Activated naive CD4-positive, alpha-beta T cell (primary cell): ENCODE measurements at places on chromosomes 12 and 14.
A peak's percentile ranks its signal among the peaks of the same experiment; 100 is the strongest.

DNA sequence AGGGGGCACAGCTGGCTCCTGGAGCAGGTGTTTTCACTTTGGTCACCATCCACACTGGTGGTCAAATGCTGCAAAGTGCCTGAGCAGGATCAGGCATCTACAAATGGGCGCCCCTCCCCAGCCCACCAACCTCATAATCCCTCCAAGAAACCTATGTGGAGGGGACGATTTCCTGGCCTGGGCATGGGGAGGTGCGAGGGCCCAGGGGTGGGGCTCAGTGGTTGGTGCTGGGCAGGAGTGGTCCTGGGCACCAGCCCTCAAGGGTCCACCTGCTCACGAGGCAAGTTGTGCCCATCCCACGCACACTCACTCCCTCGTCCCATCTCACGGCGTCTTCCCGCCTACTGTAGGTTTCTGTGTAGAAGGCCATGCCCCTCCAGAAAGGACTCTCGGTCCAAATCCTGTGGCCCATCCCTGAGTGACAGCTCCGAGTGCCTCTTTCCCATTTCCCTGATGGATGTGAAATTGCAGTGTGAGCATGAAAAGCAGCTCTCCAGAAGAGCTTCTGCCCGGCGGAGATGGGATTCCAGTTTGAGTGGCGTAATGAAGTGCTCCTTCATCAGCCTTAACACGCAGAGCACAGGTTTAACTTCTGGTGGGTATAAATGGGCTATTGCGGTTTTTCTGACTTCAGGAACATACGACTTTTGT lies 36.9 kb downstream of the SLC15A4 start:
- DNase-seq: no peak

GRCh38 chr12:43551279-43551970 lies 578 bp downstream of the ADAMTS20 start:
- no peak for DNase-seq

DNA sequence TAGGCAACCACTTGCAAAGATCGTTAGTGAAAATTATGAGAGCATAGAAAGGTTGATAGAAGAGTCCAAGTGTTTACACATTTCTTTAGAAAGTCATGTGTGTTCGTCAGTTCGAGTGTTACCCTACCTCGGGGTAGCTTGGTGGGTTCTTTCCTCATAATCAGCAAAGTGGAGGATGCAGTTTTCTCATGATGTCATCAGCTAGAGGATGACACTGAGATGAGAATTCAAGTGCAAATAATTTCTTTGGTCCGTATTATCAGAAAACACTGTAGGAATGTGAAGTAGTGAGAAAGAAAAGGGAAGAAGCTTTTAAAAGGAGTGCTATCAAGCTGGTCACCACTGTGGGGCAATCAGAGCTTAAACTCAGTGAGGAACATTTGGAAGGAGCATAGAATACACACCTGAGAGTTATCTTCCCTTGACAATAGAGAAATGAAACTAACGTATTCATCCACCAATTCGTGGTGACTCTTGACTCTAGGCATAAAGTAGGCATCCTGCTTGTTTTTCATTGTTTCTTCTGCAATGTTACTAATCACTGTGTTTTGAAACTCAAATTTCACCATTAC lies 1340.9 kb upstream of the TMEM132C start:
- DNase-seq: no peak

GRCh38 chr12:112894128-112894527 lies 12.6 kb upstream of the OAS1 start:
- no peak for DNase-seq

GRCh38 chr14:54772451-54772881 lies 130.2 kb downstream of the GCH1 start:
- DNase-seq: no peak

DNA sequence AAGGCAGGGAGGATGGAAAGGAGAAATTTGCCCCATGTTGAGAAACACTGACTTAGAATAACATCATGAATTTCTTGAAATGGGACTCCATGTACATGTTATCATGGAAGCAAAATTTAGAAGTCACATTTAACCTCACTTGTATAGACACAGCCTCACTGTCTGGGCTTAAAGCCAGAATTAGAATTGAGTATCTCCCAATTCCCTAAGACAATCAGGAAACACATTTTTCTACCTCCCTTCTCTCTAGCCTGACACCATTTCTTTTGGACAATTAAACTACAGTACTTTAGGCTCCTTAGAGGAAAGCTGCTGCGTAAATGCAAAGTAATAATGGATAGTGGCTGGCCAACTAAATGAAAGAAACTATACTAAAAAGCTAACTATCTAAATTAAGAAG lies 795.5 kb downstream of the C12orf50 start:
- DNase-seq: no peak

- peak; percentile 29 for DNase-seq
These were observed 20.4 kb downstream of the NINJ2 start for GRCh38 chr12:642633-643474.

- no peak for DNase-seq
These were observed 44.3 kb downstream of the NCOR2 start for GRCh38 chr12:124523071-124523470.

GRCh38 chr12:34373926-34374325 lies 351.6 kb downstream of the ALG10 start:
- no peak for DNase-seq

DNA sequence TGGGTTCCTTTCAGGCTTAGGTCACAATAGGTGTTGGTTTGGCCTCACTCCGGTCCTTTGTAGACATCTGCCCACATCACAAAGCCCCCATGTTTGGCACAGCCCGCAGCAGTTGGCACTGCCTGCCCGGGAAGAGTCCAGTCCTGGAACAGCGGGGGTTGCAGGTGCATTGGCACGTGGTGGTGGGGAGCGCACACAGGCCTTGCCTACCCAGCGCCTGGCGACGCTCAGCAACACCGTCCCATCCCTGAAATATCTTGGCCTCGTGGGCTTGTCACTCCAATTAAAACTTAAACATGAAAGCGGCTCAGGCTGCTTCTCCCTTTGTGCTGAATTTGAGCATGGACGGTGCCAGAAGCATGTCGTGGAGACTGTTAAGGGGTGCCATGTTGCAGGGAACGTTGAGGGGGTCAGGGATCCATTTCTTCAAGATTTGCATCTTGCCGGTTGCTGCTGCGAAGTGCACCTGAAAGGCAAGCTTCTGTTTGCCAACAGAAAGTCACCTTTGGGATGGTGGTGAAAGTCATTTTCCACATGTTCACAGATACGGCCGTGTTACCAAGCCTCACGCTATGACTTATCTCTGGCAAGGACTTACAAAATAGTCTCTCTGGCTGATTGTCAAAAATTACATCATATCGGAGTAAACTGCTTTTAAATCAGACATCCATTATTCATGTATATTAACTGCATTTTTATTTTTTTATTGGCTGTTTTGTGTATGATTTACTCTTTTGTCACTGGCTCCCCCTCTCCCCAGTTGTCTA lies 91.5 kb downstream of the FBXW8 start:
- DNase-seq: no peak

DNA sequence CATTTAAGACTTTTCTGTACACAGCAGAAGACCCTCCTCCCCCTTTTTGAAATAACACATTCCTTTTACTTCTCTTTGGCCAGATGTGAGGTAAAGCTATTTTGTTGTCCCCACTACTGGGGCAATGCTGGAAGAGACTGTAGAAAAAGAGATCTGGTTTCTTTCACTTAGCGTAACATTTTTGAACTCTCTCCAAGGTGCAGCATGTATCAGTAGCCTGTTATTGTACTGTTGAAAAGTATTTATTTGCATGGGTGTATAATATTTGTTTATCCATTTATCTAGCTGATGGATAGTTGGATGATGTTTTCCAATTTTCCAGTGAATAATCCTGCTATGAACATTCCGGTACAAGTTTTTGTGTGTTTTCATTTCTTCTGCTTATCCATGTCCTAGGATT lies 335.2 kb downstream of the SOX5 start:
- no peak for DNase-seq

DNA sequence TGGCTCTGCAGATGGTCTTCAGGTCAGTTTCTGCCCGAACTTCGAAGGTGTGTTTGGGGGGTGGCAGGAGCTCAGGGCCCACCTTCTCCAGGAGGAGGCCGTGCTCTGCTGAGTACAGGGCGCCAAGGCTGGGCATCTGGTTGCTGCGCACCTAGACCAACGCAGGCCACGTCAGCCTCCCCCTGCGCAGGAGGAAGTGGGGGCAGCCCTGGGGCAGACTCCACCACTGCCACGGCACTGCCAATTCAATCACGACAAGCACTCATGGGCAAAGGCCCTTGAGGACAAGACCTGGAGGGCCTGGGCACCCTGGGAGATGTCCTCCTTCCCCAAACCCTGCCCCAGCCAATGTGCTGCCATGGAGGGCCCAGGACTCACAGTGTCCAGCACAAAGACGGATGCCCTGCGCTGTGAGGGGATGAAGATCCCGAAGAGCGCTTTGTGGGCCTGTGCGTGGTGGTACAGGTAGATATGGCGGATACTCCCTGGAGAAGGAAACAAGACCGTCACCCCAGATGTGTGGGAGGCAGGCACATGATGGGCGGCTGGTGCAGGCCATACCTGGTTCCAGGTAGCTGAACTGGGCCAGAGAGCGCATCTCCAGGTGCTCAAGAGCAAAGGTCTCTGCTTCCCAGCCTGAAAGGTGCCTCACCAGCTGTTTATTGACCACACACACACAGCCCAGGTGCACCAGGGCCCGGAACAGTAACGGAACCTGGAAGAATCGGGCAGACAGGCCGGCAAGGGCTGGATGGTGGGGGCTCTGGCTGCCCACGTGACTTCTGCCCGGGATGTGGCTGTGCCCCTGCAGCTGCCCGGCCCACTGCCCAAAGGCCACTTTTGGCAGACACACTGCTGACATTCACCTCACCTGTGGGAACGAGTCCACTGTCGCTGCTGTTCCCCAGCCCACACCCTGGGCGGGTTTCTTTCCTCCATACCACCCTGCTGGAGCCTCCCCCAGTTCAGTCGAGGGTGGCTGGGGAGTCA lies 24.6 kb downstream of the P2RX2 start:
- DNase-seq: no peak

DNA sequence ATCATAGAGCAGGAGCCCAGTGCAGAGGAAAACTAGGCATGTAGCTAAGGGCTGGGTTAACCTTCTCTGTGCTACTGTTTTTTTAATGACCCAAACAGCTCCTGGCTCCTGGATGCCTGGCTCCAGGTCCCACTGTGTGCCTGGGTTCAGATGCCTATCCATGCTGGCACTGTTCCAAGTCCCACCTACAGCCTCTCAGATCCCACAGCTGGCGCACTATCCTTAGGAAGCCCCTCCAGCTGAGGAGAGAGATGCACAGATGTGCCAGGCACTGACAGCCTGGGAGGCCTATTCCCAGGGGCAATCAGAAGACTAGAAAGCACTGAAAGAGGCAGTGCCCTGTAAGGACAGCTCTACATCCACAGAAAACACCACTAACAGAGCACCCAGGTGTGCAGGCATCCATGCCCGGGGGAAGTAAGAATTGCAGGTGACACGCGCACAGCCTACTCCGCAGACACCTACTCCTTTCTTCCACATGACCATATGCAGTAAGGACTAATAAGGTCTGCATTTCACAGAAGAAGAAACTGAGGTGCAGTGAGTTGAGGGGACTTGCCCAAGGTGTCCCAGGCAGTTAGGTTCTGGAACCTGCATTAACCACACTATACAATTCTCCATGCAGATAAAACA lies 51.2 kb downstream of the PITPNM2 start:
- DNase-seq: no peak

DNA sequence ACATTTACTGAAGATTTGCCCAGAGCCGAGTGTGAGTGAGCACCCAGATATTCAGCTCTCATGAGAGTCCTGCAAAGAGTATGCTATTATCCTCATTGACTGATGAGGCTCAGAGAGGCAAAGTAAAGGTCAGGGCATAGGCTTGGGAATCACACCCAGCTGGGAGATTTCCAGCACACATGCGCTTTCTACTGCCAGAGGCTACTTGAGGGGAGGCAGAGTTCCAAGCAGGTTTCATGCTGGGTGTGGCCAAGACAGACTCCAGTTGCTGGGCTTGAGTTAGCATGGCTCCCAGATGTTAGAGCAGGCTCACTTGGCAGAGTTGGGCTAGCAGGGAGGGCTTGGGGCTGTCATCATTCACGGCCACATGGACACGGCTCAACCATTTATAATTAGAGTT lies 14.4 kb upstream of the FAM181A start:
- DNase-seq: no peak

DNA sequence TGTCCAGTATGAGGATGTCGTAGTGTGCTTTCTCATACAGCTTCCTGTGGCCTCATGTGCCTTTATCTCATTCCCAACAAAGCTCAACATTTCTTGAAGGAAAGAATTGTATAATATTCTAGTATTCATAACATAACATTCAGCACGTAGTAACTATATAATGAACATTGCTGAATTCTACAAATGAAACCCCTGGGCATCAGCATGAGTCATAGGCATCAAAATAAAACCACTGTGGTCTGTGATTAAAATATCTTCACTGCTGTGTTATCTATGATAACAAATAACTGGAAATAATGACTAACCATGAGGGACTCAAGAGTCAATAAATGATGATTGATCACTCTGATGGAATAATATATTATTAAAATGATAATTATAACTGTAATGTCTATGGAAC lies 255.2 kb downstream of the EMP1 start:
- DNase-seq: no peak

DNA sequence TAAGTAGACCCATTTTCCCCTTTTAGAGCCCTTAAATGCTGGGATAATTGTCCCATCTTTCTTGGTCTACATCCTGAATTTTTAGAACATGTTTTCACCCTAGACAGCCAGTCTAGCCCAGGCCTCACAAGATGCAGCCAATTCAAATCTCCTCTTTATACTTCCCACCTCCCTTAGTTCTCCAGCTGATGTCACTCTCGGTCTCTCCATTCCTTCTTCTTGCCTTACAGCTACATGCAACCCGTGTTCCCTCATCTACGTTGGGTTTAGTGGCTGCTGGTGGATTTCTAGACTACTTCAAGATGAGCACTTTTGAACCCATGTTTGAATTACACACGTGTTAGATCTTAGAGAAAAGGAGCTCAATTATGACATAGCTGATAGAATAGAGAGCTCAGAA lies 132.0 kb downstream of the PPM1H start:
- no peak for DNase-seq

DNA sequence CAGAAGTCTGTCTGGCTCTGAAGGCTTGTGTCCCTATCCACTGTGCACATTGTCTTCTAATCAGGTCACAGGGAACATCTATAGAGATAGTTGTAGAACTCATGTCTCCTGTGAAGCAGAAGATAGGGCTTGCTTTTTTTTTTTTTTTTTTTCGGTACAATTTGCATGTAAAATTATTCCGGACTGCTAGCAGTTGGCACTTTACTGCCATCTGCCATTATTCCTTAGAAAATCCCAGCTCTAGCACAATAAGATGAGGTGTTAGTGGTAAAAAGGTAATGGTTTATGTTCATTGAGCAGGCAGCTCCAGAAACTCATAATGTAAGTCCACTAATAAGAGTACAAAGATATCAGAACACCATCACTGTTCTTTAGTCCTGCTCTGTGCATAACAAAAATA lies 8.7 kb downstream of the MYRFL start:
- DNase-seq: no peak

DNA sequence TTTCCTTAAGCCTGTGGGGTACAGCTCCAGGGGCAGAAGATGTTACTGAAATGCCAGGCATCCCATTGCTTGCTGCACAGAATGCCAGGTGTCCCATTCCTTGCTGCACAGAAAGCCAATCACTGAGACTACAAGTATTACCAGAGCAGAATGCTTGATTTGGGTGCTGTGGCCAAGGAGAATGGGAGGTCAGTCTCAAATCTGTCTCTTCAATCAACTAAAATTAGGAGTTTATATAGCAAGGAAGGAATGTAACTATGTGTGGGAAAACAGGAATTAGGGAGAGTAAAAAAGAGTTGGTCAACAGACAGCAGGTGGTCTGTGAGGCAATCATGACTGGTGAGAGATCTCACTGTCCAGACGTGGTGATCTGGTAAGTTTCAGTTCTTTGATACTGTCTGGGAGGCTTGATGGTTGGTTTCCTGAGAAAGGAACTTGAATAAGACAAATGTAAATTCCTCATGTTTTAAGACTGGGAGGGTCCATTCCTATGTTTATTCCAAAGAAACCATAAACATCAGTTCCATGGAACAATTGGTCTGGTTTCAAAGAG lies 31.2 kb upstream of the VASH1 start:
- no peak for DNase-seq
